Type B pancreatic cell (in vitro differentiated cells): ENCODE measurements at places on chromosomes 6 and 20. TPM values are rescaled to one million over a fixed set of nuclear protein-coding genes. Genes with fewer than 3 reads are reported as not detected.
A peak's percentile ranks its signal among the peaks of the same experiment; 100 is the strongest.

- H3K4me3 ChIP-seq: no peak overlapping the region
- DNase-seq: no peak
- peaks cover 30% of the 10 kb centered on the region for H3K4me1 ChIP-seq
- H3K36me3 ChIP-seq: peaks cover 8% of the 10 kb centered on the region
These were observed 17.0 kb downstream of the UQCC2 start for GRCh38 chr6:33694401-33694931.

GRCh38 chr6:143149771-143150170 is 89.1 kb downstream of the AIG1 start:
- H3K27me3 ChIP-seq: no peaks in the 10 kb centered on the region
- no peaks in the 10 kb centered on the region for H3K4me1 ChIP-seq
- no peak for DNase-seq
- no peaks in the 10 kb centered on the region for H3K36me3 ChIP-seq
- H3K4me3 ChIP-seq: no peak overlapping the region
- no peak overlapping the region for H3K27ac ChIP-seq

DNA sequence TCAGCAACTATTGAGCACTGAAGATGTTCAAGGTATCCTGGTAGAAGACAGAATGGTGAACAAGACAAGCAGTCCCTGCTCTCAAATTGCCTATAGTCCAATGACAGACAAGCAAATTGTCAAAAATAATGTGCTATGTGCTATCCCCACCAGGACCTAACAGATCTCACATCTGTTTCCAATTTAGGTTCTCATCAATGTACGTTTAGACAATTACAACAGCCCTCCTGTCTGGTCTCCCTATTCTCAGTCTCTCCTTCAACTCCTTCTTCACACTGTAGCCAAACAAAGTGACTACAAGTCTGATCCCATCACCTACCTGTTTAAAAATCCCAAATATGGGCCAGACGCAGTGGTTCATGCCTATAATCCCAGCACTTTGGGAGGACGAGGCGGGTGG is 7.5 kb downstream of the TAPBP start:
- H3K4me3 ChIP-seq: no peak overlapping the region
- peaks cover 14% of the 10 kb centered on the region for H3K36me3 ChIP-seq
- DNase-seq: no peak

DNA sequence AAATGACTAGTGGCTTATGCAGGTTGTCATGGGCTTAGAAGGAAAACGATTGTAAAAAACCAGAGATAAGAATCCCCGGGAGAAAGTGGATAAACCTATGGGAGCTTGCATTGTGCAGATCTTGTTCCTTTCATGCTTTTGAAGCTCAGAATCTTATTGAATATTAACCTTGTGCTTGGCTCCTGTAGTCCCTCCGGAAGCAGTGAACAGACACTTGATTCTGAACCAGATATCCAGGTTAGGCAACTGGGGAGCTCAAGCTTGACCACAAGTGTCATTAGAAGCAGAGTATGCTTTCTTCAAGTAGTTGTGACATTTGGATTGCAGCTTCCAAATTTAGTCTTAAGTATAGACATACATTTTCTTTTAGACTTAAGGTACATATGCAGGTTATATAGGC is 212.6 kb upstream of the MOCS1 start:
- no peaks in the 10 kb centered on the region for H3K36me3 ChIP-seq
- no peak overlapping the region for H3K4me3 ChIP-seq
- no peak for DNase-seq
- H3K4me1 ChIP-seq: no peaks in the 10 kb centered on the region

- H3K27ac ChIP-seq: peak overlapping the region; percentile 93
- H3K27me3 ChIP-seq: peaks cover 5% of the 10 kb centered on the region
- peaks cover 48% of the 10 kb centered on the region for H3K4me1 ChIP-seq
- DNase-seq: no peak
- H3K4me3 ChIP-seq: peak overlapping the region; percentile 100
These were observed 1.3 kb upstream of the TAPBP start for GRCh38 chr6:33314943-33315792.

RPS6KA2 gene
- total RNA-seq: 23.8 and 39.1 TPM in 2 replicates

GRCh38 chr20:1430004-1430451 is 36.6 kb downstream of the NSFL1C start:
- H3K4me1 ChIP-seq: peaks cover 4% of the 10 kb centered on the region
- H3K36me3 ChIP-seq: peaks cover 4% of the 10 kb centered on the region
- H3K27me3 ChIP-seq: peaks cover 11% of the 10 kb centered on the region
- no peak overlapping the region for H3K27ac ChIP-seq
- no peak for DNase-seq

DNA sequence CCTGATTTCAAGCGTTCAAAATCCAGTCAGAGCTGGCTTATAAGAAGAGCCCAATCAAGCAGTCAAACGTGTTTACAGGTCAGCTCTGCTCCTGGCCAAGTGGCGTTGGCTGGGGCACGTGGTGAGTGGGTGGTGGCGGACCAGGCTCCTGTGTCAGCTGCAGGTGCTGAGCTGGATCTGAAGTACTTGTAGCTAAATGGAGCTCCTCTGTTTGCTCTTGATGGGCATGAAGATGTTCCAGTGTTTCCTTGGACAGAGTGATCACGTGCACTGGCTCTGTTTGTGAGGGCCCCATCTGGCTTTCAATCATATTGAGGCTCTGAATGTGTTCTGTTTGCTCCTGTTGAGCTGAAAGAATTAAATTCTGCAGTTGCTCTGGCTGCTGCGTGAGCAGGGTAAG is 10.2 kb upstream of the MICAL1 start:
- no peaks in the 10 kb centered on the region for H3K27me3 ChIP-seq
- H3K27ac ChIP-seq: peak overlapping the region; percentile 61
- peaks cover 42% of the 10 kb centered on the region for H3K36me3 ChIP-seq
- DNase-seq: no peak
- H3K4me1 ChIP-seq: peaks cover 8% of the 10 kb centered on the region

SPATS1 gene
- not detected in 2 replicates for total RNA-seq
